Stimulated activated naive B cell treated with anti-CD40 and anti-IgM and Interleukin-4, amounts not matched to agents 10 μg/mL and 1 μg/mL and 100 μg/mL, for 72 hours (primary cell): ENCODE measurements at places on chromosomes 4 and X.

DNA sequence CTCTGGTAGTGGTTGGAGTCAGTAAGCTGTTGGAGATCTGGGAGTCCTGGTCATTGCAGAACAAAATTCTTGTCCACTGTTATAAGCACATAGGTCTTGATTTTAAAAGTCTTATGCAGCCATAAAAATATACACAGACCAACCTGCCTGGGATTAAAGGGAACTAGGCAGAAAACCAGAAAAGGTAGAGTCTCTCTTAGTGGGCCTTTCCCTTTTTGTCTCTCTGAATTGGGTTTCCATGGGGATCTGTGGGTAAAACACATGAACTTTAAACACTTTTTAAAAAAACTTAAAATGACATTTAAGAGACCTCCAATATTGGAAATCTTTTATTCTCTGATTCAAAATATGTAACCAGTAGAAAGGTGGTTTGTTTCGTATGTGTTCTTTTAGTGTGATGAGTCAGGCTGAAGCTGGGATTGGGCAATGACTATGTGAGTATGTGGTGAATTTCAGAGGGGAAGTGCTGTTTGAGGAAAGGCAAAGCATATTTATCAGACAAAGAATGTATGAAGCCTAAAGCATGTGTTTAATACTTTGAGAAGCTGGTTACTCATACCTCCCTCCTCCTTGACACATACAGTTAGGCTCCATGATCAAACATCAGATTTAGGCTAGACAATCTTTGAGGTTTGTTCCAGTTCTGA lies 29.6 kb downstream of the SLC16A2 start:
- H3K27me3 ChIP-seq, result no peaks in the 10 kb centered on the region
- H3K27ac ChIP-seq, result peak overlapping the region; percentile 33
- H3K4me3 ChIP-seq, result no peak overlapping the region
- peaks cover 15% of the 10 kb centered on the region for H3K4me1 ChIP-seq
- no peaks in the 10 kb centered on the region for H3K36me3 ChIP-seq
- DNase-seq, result peak; percentile 4

DNA sequence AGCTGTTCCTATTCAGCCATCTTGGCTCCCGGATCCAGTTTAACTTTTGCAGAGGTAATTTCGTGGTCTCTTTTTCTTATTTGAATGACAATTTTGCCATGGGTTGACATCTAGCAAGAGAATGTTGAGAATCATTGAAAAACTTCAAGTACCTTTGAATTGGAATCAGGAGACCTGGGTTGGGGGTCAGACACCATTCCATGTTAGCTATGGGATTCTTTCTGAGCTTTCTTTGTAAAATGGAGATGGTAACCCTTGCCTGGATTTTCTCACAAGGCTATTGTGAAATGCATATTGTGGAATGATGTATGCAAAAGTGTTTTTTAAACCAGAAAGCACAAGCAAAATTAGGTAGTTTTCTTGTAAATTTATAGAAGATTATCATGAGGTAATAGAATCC lies 79.1 kb upstream of the HAND2 start:
- no peak overlapping the region for H3K4me3 ChIP-seq
- H3K27ac ChIP-seq, result no peak overlapping the region
- DNase-seq, result no peak
- no peaks in the 10 kb centered on the region for H3K4me1 ChIP-seq
- H3K36me3 ChIP-seq, result no peaks in the 10 kb centered on the region
- peaks cover 5% of the 10 kb centered on the region for H3K27me3 ChIP-seq

DNA sequence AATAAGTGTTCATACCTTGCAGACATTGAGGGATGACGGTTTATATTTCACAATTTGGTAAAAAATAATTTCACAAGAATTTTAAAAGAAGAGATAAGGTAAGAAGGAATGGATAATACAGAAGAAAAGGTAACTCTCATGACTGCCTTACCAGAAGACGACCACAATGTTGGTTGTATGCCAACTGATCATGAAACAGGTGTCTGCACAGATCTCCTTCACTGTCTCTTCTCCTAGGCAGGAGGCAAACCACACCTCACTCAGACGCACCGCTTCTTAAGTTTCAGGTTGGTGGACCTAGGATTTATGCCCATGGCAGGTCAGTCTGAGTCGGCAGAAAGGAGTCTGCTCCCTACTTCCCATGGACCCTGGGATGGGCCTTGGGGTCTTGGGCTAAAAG lies 177.2 kb downstream of the VSIG4 start:
- no peak for DNase-seq
- no peak overlapping the region for H3K4me3 ChIP-seq
- no peaks in the 10 kb centered on the region for H3K36me3 ChIP-seq
- no peaks in the 10 kb centered on the region for H3K4me1 ChIP-seq
- no peak overlapping the region for H3K27ac ChIP-seq
- peaks cover 14% of the 10 kb centered on the region for H3K27me3 ChIP-seq

DNA sequence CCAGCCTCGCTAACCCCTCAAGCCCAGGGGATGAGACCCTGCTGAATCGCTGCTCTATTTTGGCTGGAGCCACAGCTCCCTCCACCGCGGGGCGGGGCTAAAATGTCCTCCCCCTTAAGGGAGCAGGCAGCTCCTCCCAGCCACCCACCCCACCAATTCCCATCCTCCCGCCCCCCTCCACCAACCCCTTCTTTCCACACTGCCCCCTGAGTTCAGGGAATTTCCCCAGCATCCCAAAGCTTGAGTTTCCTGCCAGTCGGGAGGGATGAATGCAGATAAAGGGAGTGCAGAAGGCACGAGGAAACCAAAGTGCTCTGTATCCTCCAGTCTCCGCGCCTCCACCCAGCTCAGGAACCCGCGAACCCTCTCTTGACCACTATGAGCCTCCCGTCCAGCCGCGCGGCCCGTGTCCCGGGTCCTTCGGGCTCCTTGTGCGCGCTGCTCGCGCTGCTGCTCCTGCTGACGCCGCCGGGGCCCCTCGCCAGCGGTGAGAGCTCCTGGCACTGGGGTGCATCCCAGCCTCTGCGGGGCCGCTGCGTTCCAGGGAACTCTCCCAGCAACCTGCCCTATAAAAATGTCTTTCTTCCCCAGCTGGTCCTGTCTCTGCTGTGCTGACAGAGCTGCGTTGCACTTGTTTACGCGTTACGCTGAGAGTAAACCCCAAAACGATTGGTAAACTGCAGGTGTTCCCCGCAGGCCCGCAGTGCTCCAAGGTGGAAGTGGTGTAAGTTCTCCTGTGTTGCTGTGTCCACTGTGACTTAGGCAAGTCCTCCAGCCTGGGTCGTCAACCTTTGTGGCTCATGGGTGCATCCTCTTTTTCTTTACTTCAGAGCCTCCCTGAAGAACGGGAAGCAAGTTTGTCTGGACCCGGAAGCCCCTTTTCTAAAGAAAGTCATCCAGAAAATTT lies at the start of gene CXCL6:
Gene CXCL6, plus strand, starts transcription at position 306 of the 907 bp plus-strand sequence. Its CDS starts 73 bp downstream, at position 379.
- H3K4me3 ChIP-seq, result peak within 1 kb of the TSS; percentile 44
- H3K27me3 ChIP-seq, result peaks cover 21% of the 10 kb centered on the region
- H3K4me1 ChIP-seq, result peaks cover 7% of the 10 kb centered on the region
- no peaks in the 10 kb centered on the region for H3K36me3 ChIP-seq
- DNase-seq, result no peak

GRCh38 chr4:55598641-55599040 lies 6.6 kb upstream of the PDCL2 start:
- H3K27ac ChIP-seq, result no peak overlapping the region
- H3K27me3 ChIP-seq, result peaks cover 4% of the 10 kb centered on the region
- no peak for DNase-seq
- no peaks in the 10 kb centered on the region for H3K4me1 ChIP-seq
- no peak overlapping the region for H3K4me3 ChIP-seq

DNA sequence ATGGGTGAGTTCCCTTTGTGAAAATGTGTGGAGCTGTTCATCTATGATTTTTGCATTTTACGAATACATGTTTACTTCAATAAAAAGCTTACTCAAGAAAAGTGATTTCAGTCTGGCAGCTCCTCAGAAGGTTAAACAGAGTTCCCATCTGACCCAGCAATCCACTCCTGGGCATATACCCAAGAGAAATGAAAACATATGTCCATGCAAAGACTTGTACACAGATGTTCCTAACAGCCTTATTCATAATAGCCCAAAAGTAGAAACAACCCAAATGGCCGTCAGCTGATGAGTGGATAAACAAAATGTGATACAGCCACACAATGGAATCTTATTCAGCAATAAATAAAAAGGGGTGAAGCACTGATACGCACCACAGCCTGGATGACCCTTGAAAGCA lies 20.8 kb downstream of the CLCN4 start:
- DNase-seq, result no peak
- H3K36me3 ChIP-seq, result peaks cover 23% of the 10 kb centered on the region
- H3K4me3 ChIP-seq, result no peak overlapping the region
- peaks cover 53% of the 10 kb centered on the region for H3K4me1 ChIP-seq

GRCh38 chrX:9816084-9816700 lies 30.0 kb downstream of the SHROOM2 start:
- peaks cover 11% of the 10 kb centered on the region for H3K27me3 ChIP-seq
- H3K4me1 ChIP-seq, result no peaks in the 10 kb centered on the region
- H3K27ac ChIP-seq, result no peak overlapping the region
- H3K4me3 ChIP-seq, result no peak overlapping the region
- no peaks in the 10 kb centered on the region for H3K36me3 ChIP-seq

DNA sequence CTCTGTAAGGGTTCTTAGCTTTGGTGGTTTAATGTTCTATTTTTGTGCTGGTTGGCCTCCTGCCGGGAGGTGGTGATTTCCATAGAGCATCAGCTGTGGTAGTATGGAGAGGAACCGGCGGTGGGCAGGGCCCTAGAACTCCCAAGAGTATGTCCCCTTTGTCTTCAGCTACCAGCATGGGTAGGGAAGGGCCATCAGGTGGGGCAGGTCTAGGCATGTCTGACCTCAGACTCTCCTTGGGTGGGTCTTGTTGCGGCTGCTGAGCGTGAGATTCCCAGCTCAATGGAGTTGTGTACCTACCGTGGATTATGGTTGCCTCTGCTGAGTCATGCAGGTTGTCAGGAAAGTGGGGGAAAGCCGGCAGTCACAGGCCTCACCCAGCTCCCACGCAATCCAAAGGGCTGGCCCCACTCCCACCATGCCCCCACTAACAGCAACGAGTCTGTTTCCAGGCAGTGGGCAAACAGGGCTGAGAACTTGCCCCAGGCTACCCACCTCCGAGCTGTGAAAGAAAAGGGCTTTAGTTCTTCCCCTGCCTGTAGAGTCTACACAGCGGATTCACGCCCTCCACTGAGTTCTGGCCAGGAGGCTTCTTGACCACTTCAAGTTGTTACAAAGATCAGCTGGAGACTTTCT lies 235.9 kb downstream of the RPA4 start:
- no peaks in the 10 kb centered on the region for H3K36me3 ChIP-seq
- no peak overlapping the region for H3K27ac ChIP-seq
- no peaks in the 10 kb centered on the region for H3K27me3 ChIP-seq
- DNase-seq, result no peak

DNA sequence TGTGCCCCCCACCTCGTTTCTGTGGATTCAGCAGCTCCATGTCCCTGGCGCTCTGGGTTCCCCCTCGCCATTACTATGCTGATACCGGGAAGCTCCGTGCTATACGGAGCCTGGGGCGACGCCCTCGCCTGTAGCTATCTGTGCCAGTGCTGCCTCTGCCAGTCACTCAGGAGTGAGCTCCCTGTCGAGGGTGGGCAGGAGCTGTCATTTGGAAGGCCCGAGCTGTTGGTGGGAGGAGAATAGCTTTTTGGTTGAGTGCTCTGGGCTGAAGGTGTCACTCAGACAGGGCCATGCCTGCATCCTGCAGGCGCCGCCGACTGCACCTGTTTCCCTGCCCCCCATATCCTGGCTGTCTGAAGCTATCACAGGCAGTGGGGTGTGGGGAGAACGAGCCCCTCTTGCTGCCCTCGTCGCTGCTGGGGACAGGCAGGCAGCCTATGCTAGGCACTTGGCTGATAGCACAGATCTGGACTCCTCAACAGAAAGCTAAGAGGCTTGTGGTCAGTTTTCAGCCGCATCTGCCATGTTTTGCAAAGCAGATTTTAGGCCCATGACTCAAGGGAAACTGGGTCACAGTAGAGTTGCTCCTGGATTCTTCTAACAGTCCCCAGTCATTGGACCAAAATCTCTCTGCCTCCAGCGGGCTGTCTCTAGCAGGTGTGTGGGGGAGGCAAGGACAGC lies 31.8 kb downstream of the CPLX1 start:
- H3K36me3 ChIP-seq, result no peaks in the 10 kb centered on the region
- peaks cover 25% of the 10 kb centered on the region for H3K4me1 ChIP-seq
- DNase-seq, result no peak
- no peak overlapping the region for H3K4me3 ChIP-seq
- H3K27ac ChIP-seq, result no peak overlapping the region

- H3K4me3 ChIP-seq, result no peak overlapping the region
- no peaks in the 10 kb centered on the region for H3K4me1 ChIP-seq
- H3K27ac ChIP-seq, result no peak overlapping the region
- peaks cover 6% of the 10 kb centered on the region for H3K36me3 ChIP-seq
- H3K27me3 ChIP-seq, result peaks cover 19% of the 10 kb centered on the region
- no peak for DNase-seq
These were observed 35.4 kb upstream of the TMEM184C start for GRCh38 chr4:147581606-147582350.

- H3K36me3 ChIP-seq, result no peaks in the 10 kb centered on the region
- no peak overlapping the region for H3K4me3 ChIP-seq
- H3K27ac ChIP-seq, result no peak overlapping the region
These were observed 39.3 kb upstream of the RAP2C start for GRCh38 chrX:132258509-132258908.

DNA sequence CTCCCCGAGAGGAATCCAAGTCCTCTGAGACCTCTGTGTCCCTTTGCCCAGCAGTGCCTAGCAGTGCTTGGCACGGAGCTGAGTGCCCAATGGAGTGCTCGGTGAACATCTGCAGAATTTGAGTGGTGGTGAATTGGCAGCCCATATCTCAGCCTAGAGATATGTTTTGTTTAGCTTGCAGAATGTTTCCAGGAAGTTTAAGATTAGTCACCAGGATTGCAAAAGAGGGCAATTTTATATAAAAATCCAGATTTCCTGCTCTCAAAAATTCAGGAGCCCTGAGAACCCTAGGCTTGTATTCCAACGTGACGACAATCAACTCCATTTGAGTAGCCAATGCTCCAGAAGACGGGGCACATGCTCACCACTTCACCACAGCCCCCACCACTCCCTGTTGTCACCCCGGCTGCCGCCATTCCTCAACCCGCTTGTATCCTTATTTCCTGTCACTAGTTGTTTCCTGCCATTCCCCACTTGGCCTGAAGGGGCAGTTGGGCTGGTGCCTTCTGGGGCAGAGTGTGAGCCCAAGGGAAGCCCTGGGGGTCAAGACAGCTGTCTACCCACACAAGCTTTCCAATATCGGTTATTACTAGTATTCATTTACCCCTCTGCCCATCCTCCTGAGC lies 116.9 kb downstream of the EFNB1 start:
- H3K4me3 ChIP-seq, result no peak overlapping the region
- no peak overlapping the region for H3K27ac ChIP-seq
- no peak for DNase-seq
- H3K27me3 ChIP-seq, result peaks cover 6% of the 10 kb centered on the region

GRCh38 chr4:40856277-40856839 lies 106.6 kb downstream of the NSUN7 start:
- H3K27ac ChIP-seq, result peak overlapping the region; percentile 87
- H3K36me3 ChIP-seq, result peaks cover 10% of the 10 kb centered on the region
- H3K27me3 ChIP-seq, result peaks cover 9% of the 10 kb centered on the region
- peak overlapping the region; percentile 94 for H3K4me3 ChIP-seq
- no peak for DNase-seq
- peaks cover 27% of the 10 kb centered on the region for H3K4me1 ChIP-seq

GRCh38 chrX:41314204-41314603 lies 19.8 kb upstream of the DDX3X start:
- H3K4me3 ChIP-seq, result no peak overlapping the region
- no peak for DNase-seq
- no peaks in the 10 kb centered on the region for H3K27me3 ChIP-seq
- no peaks in the 10 kb centered on the region for H3K4me1 ChIP-seq
- no peak overlapping the region for H3K27ac ChIP-seq

GRCh38 chr4:55747793-55748192 lies 71.8 kb upstream of the EXOC1L start:
- DNase-seq, result no peak
- H3K27me3 ChIP-seq, result peaks cover 28% of the 10 kb centered on the region
- no peaks in the 10 kb centered on the region for H3K4me1 ChIP-seq
- H3K4me3 ChIP-seq, result no peak overlapping the region
- H3K36me3 ChIP-seq, result no peaks in the 10 kb centered on the region
